ENCODE measurements at places on chromosomes 2 and 18.

- DNase-seq = no peak
These were observed 181.9 kb upstream of the DLGAP1 start for GRCh38 chr18:4636967-4637366.

DNA sequence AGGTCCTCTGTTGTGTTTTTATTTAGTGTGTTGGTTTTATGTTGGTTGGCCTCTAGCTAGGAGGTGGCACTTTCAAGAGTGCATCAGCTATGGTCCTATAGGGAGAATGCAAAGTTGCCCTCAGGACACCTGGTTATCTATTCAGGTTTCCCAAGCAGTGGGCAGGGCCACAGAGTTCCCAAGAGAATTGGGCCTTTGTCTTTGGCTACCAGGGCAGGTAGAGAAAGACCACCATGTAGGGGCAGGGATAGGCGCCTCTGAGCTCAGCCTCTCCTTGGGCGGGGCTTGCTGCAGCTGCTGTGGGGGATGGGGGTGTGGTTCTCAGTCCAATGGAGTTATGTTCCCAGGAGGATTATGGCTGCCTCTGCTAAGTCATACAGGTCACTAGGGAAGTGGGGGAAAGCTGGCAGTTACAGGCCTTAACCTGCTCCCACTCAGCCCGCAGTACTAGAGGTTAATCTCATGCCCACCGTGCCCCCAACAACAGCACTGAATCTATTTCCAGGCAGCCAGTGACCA lies 26.0 kb downstream of the ABCB11 start:
- no peak for DNase-seq

- no peak for DNase-seq
These were observed at the start of gene SLC11A1 for GRCh38 chr2:218381916-218382366. Gene SLC11A1, plus strand, starts transcription at chr2:218382273. Its CDS starts 96 bp downstream, at chr2:218382369.

GRCh38 chr18:49514577-49514976 lies 27.5 kb upstream of the C18orf32 start:
- DNase-seq = no peak

DNA sequence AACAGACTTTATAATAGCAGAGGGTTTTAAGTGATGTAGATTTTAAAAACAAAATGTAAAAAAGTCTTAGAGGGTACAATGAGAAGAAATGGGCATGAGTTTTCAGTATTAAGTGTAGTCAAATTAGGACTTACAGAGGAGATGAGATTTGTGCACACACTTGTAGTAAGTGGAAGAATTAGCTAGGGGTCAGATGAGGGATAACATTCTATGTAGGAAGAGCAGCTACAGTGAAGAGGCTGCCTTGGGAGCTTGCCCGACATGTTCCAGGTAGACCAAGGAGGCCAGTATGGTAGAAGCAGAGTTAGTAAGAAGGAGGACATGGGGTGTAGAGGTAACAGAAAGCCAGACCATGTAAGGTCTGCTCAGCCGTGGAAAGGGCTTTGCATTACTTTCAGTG lies 189.2 kb upstream of the DSEL start:
- DNase-seq = no peak

DNA sequence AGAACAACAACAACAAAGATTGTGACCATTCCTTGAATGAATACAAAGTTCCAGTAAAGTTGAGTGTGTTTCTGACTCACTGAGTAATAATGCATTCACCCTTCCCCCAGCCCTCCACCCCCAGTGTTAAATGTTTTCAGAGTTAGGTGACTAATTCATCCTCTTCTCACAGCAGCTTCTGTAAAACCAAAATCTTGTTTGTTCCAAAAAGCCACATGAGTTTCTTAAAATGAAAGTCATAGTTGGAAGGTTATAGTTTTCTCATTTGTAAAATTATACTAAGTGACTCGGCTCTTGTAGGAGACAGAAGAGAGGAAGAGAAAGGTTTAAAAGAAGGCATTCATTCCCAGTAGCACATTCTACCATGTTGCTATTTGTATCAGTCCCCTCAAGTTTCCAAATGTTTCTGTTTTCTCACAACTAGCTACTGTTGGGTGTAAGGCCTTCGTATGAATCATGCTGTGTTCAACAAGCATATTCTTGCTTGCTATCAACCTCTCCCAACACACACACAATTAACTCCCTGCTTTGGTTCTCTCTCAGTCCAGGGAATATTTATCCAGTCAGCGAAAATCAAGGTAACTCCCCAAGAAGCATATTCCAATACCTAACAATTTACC lies 75.3 kb downstream of the MBD2 start:
- no peak for DNase-seq

DNA sequence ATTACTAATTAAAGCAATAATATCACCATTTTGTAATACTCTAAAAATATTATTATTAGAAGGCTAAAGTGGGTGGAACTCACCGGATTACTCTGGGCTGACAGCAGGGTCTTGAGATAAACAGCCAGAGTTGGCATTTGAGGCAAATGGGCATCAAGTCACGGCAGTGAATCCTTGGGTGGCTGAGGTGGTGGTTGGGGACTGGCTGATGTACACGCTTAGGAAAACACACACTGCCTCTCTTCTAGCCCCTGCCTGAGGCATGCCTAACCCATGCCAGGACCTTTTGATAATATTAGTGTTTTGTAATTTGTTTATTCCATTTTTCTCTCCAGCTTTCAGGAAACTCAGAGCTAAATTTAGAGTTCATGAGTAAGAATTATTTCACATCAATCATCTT lies 76.8 kb downstream of the ACKR3 start:
- DNase-seq = no peak

- no peak for DNase-seq
These were observed 38.3 kb downstream of the ZNF532 start for GRCh38 chr18:58902961-58903360.

- DNase-seq = no peak
These were observed 5.6 kb upstream of the GALM start for GRCh38 chr2:38660282-38660681.

DNA sequence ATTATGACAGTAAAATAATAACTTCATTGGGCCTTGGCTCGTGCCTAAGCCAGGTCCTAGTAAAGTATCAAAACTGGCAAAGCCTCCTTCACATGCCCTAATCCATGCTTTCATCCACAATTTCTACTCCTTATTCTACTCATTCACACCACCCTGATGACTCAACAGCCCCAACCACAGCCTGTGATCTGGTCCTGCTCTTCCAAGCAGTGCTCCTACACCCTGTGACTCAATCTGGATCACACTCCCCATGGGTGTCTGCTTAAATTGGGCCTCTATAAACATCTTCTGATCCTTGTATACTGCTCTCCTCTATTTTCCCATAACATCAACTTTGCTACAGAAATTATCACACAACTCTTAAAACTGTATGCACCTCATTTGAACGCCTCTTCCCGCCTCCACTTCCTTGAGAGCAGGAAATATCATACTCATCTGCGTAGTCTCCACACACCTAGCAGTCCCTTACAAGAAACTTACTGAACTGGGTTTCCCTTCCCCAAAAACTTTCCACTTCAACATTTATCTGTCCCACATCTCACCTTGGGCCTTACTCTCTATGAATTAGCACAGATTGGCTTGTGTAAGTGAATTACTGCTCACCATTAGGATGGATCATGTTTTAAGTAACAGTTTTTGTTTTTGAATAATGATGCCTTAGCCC lies 15.9 kb downstream of the GTF3C3 start:
- DNase-seq = no peak

DNA sequence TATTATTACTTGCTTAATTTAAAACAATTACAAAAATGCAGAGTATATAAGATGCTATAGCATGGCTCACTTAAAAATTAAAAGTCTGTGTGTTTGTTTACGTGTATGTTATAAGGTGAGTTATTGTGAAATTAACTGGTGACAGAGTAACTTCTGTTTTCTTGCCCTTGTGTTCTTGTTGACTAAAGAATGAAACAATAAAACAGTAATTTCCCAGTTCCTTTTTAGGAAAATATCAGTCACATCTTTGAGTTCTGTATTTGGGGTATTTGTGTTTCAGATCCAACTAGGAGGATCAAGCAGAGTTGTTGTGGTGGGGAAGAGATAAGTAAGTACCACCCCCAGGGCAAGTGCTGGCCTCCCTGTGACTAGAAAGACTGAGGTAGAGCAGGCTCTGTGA lies 143.6 kb downstream of the CCDC148 start:
- DNase-seq = no peak

GRCh38 chr2:118913131-118913802 lies 28.7 kb upstream of the MARCO start:
- DNase-seq = no peak

GRCh38 chr2:151063271-151063670 lies 198.4 kb downstream of the RBM43 start:
- no peak for DNase-seq

DNA sequence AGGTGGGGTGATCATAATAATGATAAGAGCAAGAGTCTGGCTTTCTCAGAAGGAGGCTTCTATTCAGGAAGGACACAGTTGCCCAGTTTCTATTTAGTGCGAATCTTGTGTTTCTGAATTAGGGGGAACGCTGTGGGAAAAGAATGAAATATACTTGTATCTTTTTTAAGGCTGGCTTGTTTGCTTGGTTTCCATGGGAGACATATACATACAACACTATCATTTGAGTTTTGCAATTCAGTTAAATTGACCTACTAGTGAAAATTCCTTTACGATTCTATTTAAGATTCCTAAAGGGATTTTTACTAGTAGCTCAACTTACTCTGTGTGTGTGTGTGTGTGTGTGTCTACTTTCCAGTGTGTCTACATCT lies 24.7 kb upstream of the ANKRD62 start:
- no peak for DNase-seq

- DNase-seq = no peak
These were observed 9.4 kb upstream of the NEURL3 start for GRCh38 chr2:96514521-96514920.

- no peak for DNase-seq
These were observed 117.8 kb downstream of the CTIF start for GRCh38 chr18:48656582-48656981.

GRCh38 chr2:15425712-15426111 lies 135.4 kb downstream of the NBAS start:
- no peak for DNase-seq

DNA sequence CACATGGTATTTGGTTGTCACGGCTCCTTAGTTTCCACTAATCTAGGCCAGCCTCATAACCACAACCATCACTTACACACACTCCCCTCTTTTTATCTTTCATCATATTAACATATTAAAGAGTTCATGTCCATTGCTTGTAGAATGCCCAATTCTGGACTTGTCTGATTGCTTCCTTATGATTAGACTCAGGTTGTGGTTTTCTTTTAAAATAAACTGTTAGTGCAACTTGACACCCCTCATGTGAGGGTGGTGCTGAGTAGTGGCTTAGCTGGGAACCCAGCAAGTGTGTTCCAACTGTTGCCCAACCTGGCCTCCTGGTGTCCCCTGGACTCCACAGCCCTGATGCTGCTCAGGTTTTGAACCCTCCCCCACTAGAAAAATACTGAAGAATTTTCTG lies 20.1 kb upstream of the CD207 start:
- no peak for DNase-seq

GRCh38 chr2:27809761-27810241 lies 38.3 kb downstream of the MRPL33 start:
- no peak for DNase-seq

DNA sequence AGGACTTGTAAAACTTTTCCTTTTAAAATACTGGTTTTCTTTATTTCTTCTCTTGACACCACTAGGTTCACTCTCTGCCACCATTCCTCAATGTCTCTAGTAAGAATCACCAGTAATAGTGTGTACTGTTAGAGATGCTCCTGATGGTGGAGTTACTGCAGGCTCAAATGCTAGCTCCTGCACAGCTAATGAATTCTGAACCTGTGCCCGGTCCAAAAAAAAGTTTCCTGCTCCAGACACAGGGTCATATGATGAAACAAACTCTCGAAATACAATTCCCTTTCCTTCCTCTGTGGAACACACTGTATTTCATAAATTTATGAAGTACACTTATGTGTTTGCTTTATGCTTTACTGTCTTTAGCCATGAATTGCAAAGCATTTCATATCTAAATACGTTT lies 19.2 kb downstream of the PMS1 start:
- DNase-seq = no peak

- DNase-seq = no peak
These were observed 207.0 kb upstream of the VWC2L start for GRCh38 chr2:214203744-214204289.

- no peak for DNase-seq
These were observed 165.0 kb upstream of the CCDC68 start for GRCh38 chr18:55124078-55124763.

- no peak for DNase-seq
These were observed 156.7 kb downstream of the SLC4A10 start for GRCh38 chr2:161780881-161781280.

- DNase-seq = no peak
These were observed 67.5 kb downstream of the PDK1 start for GRCh38 chr2:172623249-172623965.

DNA sequence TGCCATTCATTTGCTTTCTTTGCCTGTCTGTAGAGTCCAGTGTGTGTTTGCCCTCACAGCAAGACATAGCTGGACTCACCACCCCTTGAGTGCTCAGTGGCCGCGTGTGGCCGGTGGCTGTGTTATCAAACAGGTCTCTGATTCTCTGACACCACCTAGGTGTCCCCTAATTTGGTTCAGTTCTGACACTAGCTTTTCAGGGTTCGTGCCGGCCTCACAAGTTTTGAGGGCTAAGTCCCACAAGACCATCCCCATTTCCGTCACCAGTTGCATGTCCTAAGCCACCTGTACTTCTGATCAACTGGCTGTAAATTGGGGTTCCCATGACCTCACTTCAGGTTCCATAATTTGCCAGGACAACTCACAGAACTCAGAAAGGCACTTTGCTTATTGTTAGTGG lies 23.5 kb downstream of the NCK2 start:
- DNase-seq = no peak

DNA sequence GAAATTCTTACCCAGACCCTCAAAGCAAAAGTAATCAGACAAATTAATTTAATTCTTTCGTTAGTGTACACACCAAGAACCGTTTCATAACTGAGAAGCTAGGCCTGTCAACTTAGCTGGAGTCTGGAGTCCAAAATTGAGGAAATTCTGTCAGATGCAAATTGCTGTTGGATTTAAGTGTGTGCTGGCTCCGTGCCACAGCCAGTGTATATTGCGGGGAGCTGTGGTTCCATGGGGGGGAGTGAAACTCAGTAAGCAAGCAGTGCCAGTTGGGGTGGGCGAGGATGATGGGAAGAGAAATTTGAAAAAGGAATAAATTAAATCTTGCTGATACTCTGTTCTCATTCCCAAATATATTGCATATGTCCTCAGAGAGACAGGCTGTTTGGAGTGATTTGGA lies 4.0 kb downstream of the ARPC2 start:
- DNase-seq = no peak

DNA sequence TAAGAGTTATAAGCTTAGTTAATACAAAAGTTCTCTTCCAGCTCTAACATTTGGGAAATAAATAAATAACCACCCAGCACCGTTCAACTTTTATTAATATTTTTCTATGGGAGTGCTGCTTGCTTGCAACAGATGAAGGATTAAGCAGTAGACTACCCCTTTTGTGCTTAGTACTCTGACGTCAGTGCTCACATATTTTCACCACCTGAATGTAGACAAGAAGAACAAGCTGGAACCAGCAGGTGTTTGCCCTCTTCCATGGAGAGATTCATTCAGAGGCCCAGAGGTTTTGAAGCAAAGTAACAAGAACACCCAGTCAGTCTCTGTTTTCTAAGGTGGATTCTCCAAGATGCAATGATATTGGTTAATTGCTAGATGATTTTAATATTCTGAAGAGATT lies 307.1 kb upstream of the PIK3C3 start:
- no peak for DNase-seq

GRCh38 chr2:28668106-28668814 lies 83.4 kb upstream of the PPP1CB start:
- DNase-seq = no peak

- DNase-seq = no peak
These were observed 159.6 kb downstream of the SLC8A1 start for GRCh38 chr2:40292291-40292690.
